ENCODE measurements at places on chromosomes 2 and 18. TPM values are rescaled to one million over a fixed set of nuclear protein-coding genes. Genes with fewer than 3 reads are reported as not detected.
A peak's percentile ranks its signal among the peaks of the same experiment; 100 is the strongest.

Gene ANO7
- 1.9 TPM for total RNA-seq

Gene MOGAT1
- not detected for total RNA-seq

Gene EDAR
- 0.74 TPM for total RNA-seq

- peak; percentile 73 for DNase-seq
Measured at GRCh38 chr18:6414723-6415417, at the start of gene L3MBTL4. Gene L3MBTL4, minus strand, starts transcription at chr18:6414911. Its CDS starts 103,286 bp downstream, at chr18:6311625.

- DNase-seq: no peak
Measured at GRCh38 chr2:38700113-38700785, 34.3 kb downstream of the GALM start.

- peak; percentile 70 for DNase-seq
Measured at GRCh38 chr18:26655525-26656430, 107.4 kb upstream of the KCTD1 start.

Gene FOXD4L1
- total RNA-seq: 0.19 TPM
